ENCODE measurements at places on chromosomes 1 and 21.

GRCh38 chr1:55210990-55211801, 4.0 kb downstream of the USP24 start:
- no peak for DNase-seq

DNA sequence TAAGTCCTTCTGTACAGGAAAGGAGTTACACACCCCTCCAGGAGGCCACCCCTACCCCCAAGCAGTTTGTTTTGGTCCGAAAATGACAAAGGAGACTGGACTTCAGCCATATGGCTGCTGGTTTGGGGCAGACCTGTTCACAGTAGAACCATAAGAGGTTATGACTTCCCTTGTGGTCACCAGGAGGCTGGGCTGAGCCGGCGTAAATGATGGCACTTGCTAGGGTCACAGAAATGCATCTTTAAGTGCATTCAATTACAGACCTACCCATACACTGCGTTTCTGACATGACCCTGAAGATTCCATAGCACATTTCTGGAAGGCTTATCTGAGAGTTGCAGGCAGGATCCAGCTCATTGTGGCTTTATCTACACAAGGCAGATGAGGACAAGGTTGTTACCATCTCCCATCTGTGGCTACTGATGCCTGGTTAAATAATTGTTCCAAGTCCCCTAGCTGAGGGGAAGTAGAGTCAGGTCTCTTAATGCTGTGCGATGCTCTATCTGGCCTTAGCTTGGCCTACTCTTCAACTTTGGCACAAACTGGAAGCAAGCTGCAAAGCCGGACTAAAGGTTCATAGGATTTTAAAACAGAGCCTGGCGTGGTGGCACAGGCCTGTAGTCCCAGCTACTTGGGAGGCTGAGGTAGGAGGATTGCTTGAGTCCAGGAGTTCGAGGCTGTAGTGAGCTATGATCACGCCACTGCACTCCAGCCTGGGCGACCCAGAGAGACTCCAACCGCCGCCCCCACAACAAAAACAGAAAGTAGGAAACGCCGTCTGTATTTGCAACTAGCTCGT, 1.7 kb upstream of the TRIM67 start:
- DNase-seq: no peak

- peak; percentile 69 for DNase-seq
These were observed 293.6 kb downstream of the PTPRC start for GRCh38 chr1:198932351-198932991.

DNA sequence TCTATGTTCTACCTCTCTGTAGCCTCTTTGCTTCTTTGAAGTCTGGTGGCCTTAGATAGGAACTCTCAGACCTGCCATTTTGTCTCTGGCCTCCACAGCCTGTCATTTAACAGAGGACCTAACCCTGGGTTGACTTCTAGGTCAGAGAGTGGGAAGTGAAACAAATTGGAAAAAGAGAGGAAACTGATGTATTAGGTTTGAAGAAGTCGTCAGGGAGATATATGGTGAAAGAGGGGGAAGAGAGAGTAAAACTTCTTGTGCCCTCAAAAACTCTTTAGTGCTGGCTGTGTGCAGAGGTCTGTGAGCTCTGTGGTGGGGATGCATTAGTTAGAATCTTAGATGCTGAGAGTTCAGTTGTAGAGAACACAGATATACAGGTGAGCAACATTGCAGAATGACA, 30.2 kb upstream of the CD1D start:
- DNase-seq: no peak

DNA sequence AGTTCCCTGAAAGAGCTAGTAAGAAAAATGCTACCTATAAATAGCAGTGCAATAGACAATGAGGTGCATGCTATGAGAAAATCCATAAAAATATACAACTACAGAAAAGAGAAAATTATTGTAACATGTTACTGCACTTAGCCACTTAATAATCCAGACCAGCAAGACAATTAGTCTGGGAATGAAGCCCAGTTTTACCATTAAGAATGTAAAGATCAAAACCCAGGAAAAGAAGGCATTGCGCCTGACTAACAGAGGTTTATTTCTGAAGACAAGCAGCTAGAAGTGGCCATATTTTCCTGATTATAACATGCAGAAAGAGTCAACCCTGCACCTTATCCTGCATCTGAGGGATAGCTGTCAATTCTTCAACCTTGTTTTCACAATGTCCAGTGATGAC, 276.4 kb upstream of the PRMT6 start:
- no peak for DNase-seq

DNA sequence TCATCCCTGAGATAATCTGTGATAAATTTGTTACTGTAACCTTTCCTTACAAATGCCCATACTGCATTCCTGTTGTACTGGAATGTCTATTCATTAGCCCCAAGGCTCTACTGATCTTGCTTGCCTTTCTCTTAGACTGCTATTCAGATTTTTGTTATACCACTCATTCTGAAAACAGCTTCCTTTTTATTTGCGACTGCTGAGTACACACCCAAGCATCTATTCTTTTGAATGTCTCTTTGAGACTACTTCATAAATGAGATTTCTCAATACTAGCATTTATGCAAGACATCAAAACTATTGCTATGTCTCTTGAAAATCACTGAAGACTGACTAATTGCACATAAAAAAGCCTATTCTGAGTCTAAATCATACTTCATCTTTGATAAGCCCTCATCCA, 38.6 kb downstream of the DENND1B start:
- DNase-seq: no peak

- no peak for DNase-seq
These were observed 321.0 kb downstream of the PLPP3 start for GRCh38 chr1:56258371-56258770.

DNA sequence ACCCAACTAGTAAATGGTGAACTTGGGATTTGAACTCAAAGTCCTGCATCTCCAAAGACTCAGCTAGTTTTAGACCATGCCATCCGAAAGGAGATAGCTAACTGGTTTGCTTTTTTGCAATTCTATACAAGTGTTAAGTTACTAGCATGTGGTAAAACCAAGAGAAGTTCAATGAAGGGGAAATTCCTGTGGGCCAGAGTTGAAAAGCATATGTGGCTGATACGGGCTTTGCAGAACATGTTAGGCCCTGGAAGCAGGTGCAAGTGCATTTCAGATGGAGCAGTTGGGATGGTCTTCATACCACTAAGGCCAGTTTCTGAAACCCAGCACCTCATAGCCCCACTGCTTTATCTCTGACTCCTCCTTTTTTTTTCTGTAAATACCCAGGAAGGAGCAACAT, 620.9 kb downstream of the PLPP3 start:
- no peak for DNase-seq

- DNase-seq: no peak
These were observed 4.3 kb downstream of the XPR1 start for GRCh38 chr1:180636138-180636537.

DNA sequence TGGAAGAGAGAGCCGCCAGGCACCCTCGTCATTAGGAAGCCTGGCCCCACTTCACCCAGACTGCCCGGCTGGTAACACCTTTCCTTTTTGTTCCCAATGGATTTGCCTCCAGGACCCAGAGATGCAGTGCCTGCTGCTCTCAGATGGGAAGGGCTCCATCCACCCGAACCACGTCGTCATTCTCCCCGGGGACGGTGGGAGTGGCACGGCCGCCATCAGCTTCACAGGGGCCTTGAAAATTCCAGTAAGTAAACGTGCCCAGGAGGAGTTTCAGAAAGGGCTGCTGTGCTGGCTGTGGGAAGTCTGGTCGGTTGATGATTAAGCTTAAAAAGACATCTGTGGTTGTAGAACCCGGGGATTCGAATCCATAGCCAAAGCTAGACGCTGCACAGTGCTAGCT, 45.2 kb downstream of the SLC37A1 start:
- no peak for DNase-seq

GRCh38 chr1:240004086-240004749, 87.5 kb upstream of the FMN2 start:
- DNase-seq: no peak

DNA sequence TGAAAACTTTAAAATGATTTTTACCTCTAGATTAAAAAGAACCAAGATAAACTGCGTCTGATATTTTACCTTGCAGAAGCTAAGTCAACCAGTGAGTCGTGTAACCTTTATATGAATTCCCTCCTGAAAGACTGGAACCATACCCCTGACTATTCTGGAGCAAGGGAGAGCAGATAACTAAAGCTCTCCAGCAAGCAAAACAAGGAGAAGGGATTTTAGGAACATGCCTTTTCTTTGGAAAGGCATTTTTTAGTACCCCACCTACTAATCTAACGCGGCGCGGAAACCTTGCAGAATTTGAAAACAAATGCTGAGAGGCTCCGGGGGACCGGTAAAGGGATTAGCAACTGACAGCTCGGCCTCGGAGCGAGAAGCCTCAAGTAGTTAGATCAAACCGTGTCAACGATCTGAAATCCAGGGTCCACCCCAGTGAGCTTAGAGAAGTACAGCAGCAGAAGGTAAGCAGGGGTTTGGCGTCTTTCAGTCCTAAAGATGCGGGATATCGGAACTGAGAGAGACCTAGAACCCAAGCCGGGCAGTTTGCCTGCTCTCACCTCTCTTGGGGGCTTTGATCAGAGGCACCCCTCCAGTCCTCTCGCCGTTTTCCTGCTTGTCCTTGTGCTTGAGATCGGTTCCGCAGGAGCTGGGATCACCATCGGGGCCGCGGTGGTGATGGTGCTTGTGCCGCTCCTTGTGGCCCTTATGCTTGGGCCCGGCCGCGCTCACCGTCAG, 954 bp downstream of the RSBN1 start:
- no peak for DNase-seq

- DNase-seq: no peak
These were observed 90.7 kb downstream of the URB2 start for GRCh38 chr1:229716704-229717103.

DNA sequence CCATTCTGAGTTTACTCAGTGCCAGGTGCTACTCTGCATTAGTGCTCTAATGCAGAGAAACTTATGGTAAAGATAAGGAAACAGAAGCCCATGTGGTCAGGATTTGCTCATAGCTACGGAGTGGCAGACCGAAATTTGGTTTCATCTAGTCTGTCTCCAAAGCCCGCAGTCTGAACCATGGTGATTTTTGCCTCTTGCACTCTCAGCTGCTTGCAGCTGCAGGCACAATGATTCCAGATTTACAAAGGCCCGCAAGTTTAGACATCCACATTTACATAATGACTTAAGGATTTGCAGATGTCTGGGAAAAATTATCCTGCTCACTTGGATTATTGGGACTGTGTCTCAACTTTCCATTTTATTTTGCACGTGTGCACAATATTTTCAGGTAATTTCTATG, 161.3 kb upstream of the KCNJ6 start:
- no peak for DNase-seq

- DNase-seq: no peak
These were observed at the start of gene HHIPL2 for GRCh38 chr1:222547944-222548671. TSS of gene HHIPL2 (minus strand) at chr1:222548104. CDS start at chr1:222548044, 60 bp downstream.

DNA sequence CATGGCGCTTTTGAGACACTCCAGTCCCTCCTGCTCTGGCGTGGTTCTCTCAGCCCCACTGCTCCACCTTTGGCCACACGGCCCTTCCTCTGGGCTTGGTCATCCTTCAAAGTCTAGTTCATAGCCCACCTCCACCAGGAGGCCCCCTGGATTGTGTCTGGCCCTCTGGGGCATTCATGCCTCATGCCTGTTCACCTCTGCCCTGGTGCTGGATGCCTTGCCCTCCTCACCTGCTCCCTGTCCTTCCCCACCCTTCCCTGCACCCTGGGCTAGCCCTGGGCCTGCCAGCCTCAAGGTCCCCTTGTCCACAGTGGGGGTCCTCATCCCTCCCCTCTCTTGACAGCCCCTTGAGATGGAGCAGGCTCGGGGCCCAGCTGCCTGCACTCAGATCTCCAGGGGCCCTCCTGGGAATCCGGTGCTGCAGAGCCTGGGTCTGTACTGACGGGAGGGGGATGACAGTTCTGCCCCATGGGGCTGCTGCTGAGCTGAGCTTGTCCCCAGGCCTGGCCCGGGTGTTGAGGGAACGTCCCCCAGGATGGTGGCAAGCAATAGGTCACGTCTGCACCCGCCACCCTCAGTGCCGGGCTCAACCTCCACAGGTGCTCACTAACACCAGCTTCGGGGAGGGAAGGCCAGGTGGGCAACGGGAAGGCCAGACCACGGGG, 18.4 kb downstream of the PRXL2B start:
- no peak for DNase-seq

DNA sequence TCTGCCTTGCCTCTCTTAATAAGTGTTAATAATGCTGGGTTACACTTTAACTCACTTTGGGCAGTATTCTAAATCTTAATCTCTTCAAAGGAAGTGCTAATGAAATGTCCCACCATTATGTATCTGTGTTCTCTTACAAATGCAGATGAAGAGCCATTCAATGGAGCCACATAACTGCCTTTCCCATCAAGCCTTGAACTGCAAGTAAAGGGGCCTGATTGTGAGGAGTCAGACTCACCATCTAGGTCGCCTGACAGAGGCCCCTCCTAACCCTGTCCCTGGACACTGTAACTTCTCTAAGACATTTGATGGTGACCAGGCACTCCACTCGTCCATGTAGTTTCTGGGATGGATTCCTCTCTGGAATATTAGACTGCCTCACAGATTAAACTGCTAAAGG, 329.4 kb downstream of the KIF26B start:
- no peak for DNase-seq

- DNase-seq: peak; percentile 19
These were observed 504 bp downstream of the SCCPDH start for GRCh38 chr1:246724731-246725095.

DNA sequence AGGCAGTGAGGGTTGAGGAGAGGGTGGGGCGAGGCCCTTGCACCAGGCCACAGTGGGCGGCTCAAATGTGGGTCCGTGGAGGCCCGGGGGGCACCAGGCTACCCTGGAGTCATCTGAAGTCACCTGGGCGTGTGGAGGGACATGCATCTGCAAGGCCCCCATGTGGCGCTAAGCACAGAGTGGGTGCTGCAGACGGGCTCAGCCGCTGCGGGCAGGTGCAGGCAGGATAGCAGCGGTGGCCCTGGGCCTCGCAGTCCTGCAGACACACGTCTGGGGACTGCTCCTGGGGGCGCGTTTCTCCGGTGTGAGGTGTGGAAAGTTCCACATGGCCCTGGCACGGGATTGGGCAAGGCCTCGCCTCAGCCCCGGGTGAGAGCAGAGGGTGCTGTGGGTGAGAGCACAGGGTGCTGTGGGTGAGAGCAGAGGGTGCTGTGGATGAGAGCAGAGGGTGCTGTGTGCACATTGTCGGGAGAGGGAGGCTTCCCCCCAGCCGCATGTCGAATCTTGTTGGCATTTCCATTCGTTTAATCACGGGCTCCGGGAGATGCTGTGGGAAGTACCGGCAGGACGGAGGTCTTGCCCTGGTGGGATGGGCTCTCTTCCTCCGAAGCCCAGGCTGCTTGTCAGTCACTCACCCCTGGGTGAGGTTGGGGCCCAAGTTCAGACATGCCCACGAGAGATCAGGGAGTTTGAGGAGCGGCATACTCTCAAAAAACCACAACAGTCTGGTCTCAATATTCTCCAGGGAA, 46.5 kb downstream of the TP73 start:
- DNase-seq: no peak

DNA sequence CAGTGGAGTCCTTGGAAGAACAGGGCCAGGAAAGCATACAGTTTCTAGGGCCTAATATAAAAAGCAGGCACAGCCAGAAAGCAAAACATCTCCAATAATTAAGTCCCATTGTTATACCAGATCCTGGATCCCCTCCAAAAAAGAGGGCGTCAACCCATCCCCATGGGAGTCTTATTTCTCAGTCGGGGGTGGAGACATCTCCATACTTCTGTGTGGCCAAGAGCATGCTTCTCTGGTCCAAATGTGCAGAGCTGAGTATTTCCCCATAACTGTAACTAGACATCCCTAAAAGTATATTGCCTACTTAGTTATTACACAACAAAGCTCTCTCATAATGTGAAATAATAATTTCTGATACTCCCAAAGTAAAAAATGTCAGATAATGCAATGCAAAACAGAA, 104.2 kb upstream of the SOX13 start:
- no peak for DNase-seq

Data from NCI-H2081 treated with DMSO at 0.1 percent for 48 hours (cell line).